ENCODE measurements at places on chromosomes 16 and 17. TPM values are rescaled to one million over a fixed set of nuclear protein-coding genes. Genes with fewer than 3 reads are reported as not detected.

PPY gene
- total RNA-seq: not detected

DNA sequence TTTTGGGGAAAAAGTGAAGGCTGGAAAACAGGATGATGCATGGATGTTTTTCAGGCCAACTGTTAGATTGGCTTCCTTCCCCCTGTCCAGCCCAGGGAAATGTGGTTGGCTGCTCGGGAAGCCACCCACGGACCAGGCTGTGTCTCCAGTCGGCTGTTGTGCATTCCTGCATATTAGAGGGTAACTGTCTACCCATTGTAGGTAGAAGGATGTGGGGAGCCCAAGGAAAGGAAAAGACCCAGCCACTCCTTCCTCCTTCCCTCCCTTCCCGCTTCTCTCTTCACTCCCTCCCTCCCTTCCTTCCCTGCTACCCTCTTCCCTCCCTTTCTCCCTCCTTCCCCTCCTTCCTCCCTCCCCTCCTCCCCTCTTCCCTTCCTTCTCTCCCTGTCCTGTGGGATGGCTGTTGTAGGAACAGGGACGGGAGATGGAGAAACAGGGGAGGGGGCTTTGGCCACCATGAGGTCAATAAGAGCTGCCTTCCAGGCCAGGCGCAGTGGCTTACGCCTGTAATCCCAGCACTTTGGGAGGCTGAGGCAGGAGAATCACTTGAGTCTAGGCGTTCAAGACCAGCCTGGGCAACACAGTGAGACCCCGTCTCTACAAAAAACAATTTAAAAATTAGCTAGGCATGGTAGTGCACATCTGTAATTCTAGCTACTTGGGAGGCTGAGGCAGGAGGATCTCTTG is 16.9 kb downstream of the SYT17 start:
- DNase-seq: no peak

CRHR1 gene
- total RNA-seq: not detected

OR2C1 gene
- total RNA-seq: not detected

- DNase-seq: no peak
Measured at GRCh38 chr16:87319011-87319410, 1.8 kb upstream of the C16orf95 start.

GRCh38 chr17:36742267-36743000 is 141.1 kb downstream of the MRM1 start:
- no peak for DNase-seq

GRCh38 chr16:28202147-28202746 is 9.5 kb downstream of the XPO6 start:
- no peak for DNase-seq

CACNB1 gene
- 3.6 TPM for total RNA-seq

GRCh38 chr17:8700546-8700945 is 44.1 kb downstream of the CCDC42 start:
- DNase-seq: no peak

DNA sequence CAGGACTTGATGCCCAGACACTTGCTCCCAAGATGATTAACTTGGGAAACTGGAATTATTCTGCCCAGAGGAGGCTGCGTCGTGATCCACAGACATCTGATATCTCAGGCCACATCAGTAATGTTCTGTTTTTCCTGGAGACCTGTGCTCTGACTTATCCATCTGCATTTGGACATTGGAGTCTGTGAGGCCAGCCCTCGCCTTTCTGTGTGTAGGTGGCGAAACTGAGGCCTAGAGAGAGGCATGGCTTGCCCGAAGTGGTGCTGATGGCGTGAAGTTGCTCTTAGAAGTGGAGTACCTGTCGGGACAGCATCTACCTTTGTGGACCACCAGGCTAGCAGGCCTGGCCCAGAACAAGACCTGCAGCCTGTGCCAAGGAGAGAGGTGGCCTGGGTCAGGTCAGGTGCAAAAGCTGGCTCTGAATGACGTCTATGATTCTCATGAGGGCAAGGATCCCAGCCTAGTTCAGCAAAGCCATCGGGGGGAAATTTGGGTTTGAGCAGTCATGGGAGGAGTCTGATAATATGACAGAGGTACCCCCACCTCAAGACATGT is 186.8 kb upstream of the ZNF469 start:
- no peak for DNase-seq

GRCh38 chr16:82935766-82936165 is 309.0 kb downstream of the CDH13 start:
- DNase-seq: no peak

GRCh38 chr17:14760212-14760611 is 459.3 kb downstream of the HS3ST3B1 start:
- no peak for DNase-seq

DNA sequence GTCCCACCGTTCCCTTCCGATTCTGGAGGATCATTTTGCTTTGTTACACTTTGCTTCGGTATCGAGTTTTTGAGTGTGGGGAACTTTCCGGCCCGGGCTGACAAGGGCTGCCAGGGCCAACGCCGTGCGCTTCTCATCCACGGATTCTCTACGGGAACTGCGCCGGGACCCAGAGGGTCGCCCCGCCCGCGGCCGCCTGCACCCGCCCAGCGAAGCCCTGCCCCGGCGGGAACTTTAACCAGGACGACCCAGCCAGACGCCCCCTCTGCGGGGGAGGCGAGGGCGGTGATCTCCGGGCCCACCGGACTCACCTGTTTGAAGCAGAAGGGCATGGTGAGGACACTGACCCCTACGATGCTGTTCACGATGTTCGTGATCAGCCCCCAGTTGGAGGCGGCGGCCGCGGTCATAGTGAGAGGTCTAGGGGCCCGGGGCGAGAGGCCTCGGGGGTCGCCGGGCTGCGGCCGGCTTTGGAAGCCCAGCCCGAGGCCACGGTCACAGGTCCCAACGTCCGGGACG is 536 bp downstream of the SLC38A10 start:
- DNase-seq: no peak

CDH1 gene
- total RNA-seq: not detected

CYGB gene
- total RNA-seq: 2.8 TPM

DNA sequence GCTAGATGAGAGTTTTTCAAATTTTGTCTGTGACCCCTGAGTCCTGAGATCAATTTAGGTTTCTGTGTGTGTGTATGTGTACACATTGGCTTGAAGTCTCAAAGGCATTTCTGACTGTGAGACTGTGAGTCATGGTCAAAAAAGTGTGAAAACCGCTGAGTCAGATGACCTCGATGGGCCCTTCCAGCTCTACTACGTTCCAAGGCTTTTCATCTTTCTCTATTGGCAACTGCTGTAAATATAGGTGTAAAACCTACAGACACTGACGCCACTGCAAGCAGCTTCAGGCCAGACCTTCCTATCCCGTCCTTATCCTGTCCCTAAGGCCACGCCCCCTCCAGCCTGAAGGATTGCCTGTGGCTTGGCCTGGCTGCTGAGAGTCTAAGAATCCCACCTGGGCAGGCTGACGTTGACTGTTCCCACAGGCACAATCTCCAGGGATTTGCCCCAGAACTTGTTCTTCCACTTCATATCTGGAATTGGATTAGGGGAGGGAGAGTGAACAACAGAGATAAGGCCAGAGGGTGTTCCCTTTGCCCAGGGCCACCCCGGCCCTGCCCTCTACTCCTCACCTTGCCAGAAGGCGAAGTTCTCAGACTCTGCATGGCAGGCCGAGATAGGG is 11.3 kb downstream of the OSBPL7 start:
- peak; percentile 81 for DNase-seq

GRCh38 chr16:51523400-51523799 is 372.3 kb upstream of the SALL1 start:
- DNase-seq: no peak

DNA sequence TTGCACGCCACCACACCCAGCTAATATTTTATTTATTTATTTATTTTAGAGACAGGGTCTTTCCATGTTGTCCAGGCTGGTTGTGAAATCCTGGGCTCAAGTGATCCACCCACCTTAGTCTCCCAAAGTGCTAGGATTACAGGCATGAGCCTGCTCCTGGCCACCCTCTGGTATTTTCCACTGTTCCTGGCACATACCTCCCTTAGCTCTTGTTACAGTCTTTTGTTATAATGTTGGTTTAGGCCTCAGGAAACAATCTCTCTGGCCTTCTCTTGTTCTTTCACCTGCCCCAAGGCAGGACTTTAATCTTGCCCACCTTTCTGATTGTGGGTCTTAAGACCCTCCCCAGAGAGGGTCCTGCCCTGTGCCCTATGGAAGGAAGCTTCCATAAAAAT is 3.6 kb upstream of the CYTH1 start:
- no peak for DNase-seq

GH2 gene
- total RNA-seq: not detected

RAMP2 gene
- total RNA-seq: 0.74 TPM

GRCh38 chr16:35631261-35631945 is 2172.0 kb downstream of the TP53TG3F start:
- no peak for DNase-seq

SREBF1 gene
- total RNA-seq: 72.5 TPM

SLFN12L gene
- total RNA-seq: not detected

SYNGR2 gene
- total RNA-seq: 68.8 TPM

PRR35 gene
- total RNA-seq: not detected

DNA sequence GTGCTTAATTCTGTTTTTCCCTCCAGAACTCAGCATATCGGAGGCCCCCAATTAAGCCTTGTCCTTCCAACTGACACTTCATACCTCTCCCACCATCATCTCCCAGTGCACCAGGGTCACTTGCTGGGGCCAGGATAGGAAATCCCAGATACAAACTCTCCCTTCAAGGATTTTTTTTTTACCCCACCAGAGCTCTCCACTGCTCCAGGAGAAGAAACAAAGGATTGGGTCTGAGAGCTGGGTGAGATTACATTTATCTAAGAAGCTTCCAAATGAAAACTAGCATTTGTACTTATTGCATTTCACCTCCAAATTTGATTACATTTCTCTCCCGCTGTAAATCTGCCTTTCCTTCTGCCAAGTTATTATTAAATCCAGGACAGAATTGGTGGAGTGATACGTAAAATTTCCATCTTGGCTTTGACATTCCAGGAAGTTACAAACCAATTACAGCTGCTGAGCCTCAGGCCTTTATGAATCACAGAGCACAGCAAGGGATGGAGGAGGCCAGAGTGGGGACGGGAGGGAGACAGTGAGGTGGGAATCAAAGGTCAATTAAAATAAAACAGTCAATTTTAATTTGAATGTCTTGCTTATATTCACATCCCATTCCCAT is 123.5 kb downstream of the USP31 start:
- DNase-seq: no peak

SLC52A1 gene
- 0.12 TPM for total RNA-seq

GRCh38 chr16:16045296-16045695 is 95.9 kb downstream of the ABCC1 start:
- DNase-seq: no peak

HOXB1 gene
- not detected for total RNA-seq

DNA sequence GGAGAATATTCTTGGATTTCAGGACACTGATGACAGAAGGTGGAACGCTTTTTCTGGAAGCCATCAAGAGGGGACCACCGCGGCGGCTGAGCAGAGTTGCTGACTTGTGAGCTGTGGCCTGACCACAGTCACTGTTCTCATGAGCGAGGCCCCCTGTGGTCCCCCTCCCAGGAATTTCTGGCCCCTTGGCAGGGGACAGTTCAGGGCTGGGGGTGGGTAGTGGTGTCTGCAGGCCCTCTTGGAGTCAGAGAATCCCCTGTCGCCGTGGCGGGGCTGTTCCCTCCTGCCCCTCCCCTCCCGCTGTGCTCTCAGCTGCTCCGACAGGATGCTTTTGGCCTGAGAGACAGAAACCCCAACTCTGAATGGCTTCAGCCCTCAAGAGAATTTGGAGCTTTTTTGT is 292.0 kb downstream of the SEC14L1 start:
- no peak for DNase-seq

DNA sequence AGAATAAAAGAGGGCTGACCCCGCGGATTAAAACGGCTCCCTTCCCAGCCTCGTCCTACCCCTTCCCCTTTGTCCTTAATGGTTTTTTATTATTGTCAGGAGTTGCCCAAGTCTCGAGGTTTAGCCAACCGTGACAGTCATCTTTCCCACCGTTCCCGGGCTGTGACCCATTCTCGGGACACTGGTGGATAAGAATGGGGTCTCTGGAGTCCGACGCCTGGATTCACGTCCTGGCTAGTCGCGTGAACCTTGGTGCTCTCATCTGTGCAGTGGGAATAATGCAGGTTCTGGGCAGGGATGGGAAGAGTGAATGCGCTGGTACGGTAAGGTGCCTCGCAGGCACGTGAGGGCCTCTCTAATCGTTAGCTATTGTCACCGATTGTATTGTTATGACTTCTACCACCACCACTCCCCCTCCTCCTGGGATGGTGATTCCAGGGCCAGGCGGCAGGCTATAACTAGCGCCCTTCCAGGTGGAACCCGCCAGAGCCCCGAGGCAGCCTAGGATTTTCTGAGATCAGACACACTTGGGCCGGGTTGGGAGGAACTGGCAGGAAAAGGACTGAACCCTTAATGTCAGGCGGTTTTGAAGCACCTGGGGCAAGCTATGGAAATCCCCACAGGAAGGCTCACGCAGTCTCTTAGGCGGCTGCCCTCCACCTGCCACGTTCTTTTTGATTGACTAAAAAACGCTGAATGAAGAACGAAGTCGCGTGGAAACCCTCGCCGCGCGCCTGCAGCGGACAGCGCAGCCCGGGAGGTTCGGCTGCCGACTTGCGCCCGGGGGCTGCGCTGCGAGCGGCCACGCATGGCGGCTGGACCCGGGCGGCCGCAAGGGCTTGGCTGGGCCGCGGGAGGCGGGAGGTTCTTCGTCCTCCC is 2.7 kb downstream of the HS3ST3B1 start:
- no peak for DNase-seq

DNA sequence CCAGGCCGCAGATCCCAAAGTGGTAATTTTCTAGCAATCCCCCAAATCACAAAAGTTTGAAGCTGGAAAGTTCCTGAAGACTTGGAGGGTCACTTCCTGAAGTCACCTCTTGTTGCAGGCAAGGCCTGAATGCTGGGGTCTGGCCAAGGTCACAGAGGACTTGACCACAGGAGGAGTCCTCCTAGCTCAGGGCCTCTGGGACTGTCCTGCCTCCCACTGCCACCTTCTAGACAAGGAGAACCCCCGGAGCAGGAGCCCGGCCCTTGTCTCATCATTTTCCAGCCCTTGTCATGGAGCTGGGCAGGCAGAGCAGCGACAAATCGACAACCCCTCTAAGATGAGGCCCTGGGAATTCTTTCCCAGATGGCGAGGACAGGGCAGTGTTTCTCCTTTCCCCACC is 330 bp downstream of the CDH16 start:
- DNase-seq: no peak

NGFR gene
- 0.07 TPM for total RNA-seq

HS3ST3B1 gene
- 10.8 TPM for total RNA-seq

- no peak for DNase-seq
Measured at GRCh38 chr16:10154389-10154788, 27.8 kb downstream of the GRIN2A start.

PLXDC1 gene
- 0.10 TPM for total RNA-seq

LRRC75A gene
- 0.32 TPM for total RNA-seq

CD300LG gene
- not detected for total RNA-seq

- DNase-seq: no peak
Measured at GRCh38 chr17:4636474-4637100, 4.9 kb downstream of the ALOX15 start.

Data from NCI-H460 (cell line).